ENCODE measurements at places on chromosomes 16 and 17. TPM values are rescaled to one million over a fixed set of nuclear protein-coding genes. Genes with fewer than 3 reads are reported as not detected.

Gene SMG6
- total RNA-seq: 67.7 TPM

Gene PIK3R6
- total RNA-seq: 3.3 TPM

DNA sequence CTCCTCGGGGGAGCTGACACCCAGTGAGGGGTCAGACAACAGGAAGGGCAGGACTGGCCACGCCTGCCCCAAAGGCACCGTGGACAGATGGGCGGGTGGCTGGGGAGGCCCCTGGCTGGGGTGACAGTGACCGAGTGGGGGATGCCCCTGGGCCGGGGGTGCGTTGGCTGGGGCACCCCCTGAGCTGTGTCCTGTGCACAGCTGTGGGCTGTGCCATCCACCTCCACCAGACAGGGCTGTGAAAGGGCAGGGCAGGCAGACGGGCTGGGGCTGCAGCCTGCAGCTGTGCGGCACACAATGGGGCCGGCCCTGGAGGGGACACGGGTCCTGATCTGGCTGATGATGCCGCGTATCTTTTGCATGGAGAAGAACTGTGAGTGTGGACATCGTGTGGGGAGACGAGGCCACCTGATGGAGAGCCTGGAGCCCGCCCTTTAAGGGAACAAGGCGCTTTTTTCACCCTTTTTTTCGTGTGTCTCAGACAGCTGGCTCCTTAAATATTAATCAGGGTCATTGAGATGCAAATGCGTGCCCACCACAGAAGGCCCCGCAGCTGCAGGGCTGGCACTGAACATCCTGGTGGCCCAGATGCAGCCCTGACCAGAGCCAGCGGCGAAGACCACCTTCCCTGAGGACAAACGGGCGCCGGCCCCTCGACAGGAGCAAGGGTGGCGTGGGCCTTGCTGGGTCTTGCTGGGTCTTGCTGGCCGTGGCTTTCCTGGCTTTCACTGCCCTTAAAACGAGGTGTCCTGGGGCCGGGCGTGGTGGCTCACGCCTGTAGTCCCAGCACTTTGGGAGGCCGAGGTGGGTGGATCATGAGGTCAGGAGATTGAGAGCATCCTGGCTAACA, 42.4 kb upstream of the GNG13 start:
- no peak for DNase-seq

- no peak for DNase-seq
These were observed 42.6 kb downstream of the NLRP1 start for GRCh38 chr17:5541610-5542202.

Gene WDR81
- total RNA-seq: 36.5 TPM
